ENCODE measurements at places on chromosomes 12 and 14.

DNA sequence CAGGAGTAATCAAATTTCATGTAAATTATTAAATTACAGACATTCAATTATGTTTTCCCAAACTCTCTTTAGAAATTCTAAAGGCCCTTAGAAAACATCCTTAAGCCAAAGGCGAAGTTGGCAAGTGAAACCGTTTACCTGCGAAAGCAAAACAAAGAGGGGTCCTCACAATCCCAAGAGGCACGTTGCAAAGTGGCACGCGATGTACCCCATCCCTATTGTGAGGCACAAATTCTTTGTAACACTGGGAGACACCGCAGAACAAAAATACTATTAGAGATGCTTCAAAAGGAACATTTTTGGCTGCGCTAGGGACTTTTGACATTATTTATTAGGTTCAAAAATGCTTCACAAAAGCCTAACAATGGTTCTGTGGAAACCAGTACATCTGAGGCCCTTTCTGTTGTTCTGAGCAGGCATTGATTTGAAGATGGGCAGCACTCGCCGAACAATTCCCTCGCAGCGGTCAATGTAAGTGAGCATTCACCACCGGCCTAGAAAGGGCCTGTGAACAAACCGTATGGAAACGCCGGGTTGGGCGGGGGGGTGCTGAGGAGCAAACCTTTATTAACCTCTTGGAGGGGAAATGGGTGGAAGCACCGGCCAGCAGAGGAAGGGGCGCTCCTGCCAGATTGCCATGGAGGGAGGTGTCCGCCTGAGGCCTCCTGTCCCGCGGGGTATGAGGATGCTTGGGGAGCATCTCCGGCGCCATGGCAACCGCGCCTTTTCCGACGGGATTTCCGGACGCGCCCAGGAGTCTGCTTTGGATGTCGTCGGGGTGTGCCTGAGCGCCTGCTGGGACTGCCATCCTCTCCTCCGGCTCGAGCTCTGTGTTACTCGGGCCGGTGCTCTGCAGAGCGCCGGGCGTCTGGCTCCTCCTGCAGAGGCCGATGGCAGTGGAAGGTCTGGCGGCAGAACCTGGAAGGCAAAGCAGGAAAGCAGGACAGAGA lies 193.9 kb downstream of the C12orf42 start:
- no peak overlapping the region for H3K27ac ChIP-seq
- peaks cover 5% of the 10 kb centered on the region for H3K4me1 ChIP-seq
- peaks cover 68% of the 10 kb centered on the region for H3K27me3 ChIP-seq
- H3K4me3 ChIP-seq = peak overlapping the region; percentile 49
- DNase-seq = peak; percentile 50
- no peaks in the 10 kb centered on the region for H3K36me3 ChIP-seq

DNA sequence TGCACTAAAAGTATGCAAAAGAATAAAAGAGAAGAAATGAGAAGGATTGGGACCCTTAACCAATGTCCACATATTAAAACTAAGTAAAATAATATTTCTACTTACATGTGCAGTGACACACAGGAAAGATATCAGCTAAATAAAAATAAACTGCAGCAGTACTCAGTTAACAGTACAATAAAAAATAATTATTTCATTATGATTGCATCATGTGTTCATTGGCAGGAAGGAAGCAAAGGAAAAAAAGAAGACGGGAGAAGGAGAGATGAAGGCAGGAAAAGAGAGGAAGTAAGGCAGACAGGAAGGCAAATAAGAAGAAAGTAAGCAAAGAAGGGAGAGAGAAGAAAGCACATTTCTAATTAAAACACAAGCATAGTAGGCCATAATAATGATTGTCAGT lies 33.0 kb downstream of the RASSF9 start:
- no peaks in the 10 kb centered on the region for H3K4me1 ChIP-seq
- no peak for DNase-seq
- H3K27ac ChIP-seq = no peak overlapping the region

DNA sequence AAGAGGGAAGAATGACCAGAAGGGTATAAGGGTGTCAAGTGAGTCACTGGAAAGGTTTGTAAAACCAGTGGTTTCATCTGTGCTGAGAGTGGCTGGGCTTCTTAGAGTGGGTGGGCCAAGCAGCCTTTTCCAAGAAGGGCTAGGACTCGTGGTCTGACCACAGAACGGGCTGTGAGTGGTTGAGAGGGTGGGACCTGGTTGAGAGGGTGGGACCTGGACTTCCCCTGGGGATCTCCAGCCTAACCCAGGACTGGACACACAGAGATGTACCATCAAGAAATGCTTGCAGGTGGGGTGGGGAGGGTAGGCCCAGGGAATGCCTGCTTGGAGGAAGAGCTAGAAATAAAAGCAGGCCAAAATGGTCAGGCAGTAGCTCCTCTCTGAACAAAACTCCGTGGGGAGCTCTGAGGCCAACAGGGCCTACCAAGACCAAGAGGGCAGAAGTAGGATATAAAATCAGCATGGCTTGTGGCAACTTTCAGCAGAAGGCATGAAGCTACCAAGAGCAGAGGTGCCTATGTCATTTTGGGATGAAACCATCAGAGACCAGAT lies 140.5 kb downstream of the FOXN3 start:
- peaks cover 6% of the 10 kb centered on the region for H3K27me3 ChIP-seq
- peaks cover 43% of the 10 kb centered on the region for H3K4me1 ChIP-seq
- DNase-seq = no peak
- peaks cover 21% of the 10 kb centered on the region for H3K36me3 ChIP-seq

- no peak overlapping the region for H3K4me3 ChIP-seq
- DNase-seq = no peak
- peak overlapping the region; percentile 87 for H3K27ac ChIP-seq
These were observed 485.7 kb downstream of the ZFP36L1 start for GRCh38 chr14:68306934-68307789.

GRCh38 chr12:129036135-129036534 lies 182.9 kb downstream of the GLT1D1 start:
- H3K36me3 ChIP-seq = no peaks in the 10 kb centered on the region
- no peak for DNase-seq
- peaks cover 23% of the 10 kb centered on the region for H3K27me3 ChIP-seq
- H3K4me1 ChIP-seq = peaks cover 32% of the 10 kb centered on the region

GRCh38 chr14:64728106-64728505 lies 23.9 kb downstream of the PLEKHG3 start:
- H3K27ac ChIP-seq = no peak overlapping the region
- H3K4me1 ChIP-seq = peaks cover 43% of the 10 kb centered on the region
- peaks cover 7% of the 10 kb centered on the region for H3K27me3 ChIP-seq
- no peak for DNase-seq
- peaks cover 45% of the 10 kb centered on the region for H3K36me3 ChIP-seq
- H3K4me3 ChIP-seq = no peak overlapping the region

- H3K27ac ChIP-seq = no peak overlapping the region
- DNase-seq = no peak
- H3K27me3 ChIP-seq = peaks cover 79% of the 10 kb centered on the region
- no peaks in the 10 kb centered on the region for H3K36me3 ChIP-seq
- no peaks in the 10 kb centered on the region for H3K4me1 ChIP-seq
- H3K4me3 ChIP-seq = no peak overlapping the region
These were observed 219.5 kb downstream of the TBX5 start for GRCh38 chr12:114186241-114187002.

DNA sequence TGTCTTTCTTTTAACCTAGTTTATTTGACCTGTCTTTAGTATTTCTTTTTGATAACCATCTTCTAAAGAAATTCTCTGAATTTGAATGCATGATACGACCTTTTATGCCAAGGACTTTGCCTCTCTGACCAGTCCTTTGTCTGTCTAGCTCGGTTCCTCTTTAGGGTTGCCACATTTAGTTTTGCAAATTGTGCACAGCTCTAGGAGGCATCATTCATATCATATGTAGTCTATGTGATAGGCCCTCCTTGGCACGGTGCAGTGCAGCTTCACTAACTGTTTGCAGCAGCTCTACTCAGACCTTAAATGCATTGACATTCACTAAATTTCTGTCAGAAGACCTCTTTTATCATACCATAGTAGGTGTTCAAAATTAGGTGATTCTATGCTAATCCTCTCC lies 75.6 kb downstream of the USP15 start:
- no peak overlapping the region for H3K27ac ChIP-seq
- no peak for DNase-seq
- no peaks in the 10 kb centered on the region for H3K27me3 ChIP-seq
- H3K4me3 ChIP-seq = no peak overlapping the region
- no peaks in the 10 kb centered on the region for H3K4me1 ChIP-seq
- H3K36me3 ChIP-seq = peaks cover 49% of the 10 kb centered on the region

DNA sequence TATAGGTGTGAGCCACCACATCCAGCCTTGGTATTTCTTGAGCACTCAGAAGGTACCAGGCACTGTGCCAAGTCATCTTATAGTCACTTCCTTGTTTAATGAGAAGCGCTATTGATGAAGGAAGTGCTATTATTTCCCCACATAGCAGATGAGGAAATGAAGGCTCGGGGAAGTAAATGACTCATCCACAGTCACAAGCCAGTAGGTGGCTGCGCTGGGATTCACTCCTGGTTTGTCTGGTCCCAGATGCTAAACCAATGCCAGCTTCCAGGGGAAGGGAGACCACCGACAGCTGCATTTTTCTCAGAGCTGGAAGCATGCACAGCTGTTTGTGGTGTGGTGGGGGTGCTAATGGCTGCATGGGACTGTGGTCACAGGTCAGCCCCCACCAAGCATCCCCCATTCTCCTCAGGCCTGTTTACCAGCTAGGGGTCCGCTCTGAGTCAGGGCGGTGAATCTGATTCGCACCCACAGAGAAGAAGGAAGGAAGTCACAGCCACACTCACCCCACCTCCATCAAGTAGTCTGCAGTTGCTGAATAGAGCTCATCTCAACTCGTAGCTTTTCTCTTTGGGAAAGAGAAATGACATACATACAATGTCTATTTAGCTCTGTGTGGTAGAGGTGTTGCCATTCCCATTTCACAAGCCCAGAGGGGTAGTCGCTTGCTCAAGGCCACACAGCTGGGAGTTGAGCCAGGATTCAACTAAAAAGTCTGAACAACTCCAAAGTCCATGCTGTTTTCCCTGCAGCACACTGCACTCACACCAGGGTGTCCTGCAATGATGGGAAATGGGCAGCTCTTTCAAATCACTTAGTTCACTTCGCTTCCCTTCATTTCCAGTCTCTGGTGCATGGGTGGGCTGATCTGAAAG lies 6.3 kb upstream of the LTBP2 start:
- no peak for DNase-seq
- no peak overlapping the region for H3K4me3 ChIP-seq
- H3K27me3 ChIP-seq = peaks cover 42% of the 10 kb centered on the region
- no peaks in the 10 kb centered on the region for H3K36me3 ChIP-seq
- no peak overlapping the region for H3K27ac ChIP-seq
- H3K4me1 ChIP-seq = peaks cover 50% of the 10 kb centered on the region

DNA sequence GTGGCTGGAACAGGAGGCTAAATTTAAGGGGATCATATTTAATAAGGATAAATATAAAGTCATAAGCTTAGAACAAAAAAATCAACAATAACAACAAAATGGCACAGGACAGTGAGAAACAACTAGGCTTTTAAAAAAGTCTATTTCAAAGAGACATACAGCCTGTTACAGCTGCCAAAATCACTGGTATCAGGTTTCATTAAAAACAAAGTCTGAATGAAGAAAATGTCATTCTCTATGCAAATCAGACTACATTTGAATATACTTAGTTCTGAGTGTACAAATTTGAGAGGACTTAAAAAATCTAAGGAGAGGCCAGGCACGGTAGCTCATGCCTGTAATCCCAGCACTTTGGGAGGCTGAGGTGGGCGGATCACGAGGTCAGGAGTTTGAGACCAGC lies 44.0 kb downstream of the TFCP2 start:
- peak overlapping the region; percentile 9 for H3K27ac ChIP-seq
- no peak overlapping the region for H3K4me3 ChIP-seq
- peaks cover 22% of the 10 kb centered on the region for H3K36me3 ChIP-seq

GRCh38 chr12:19643635-19644034 lies 204.3 kb downstream of the AEBP2 start:
- peaks cover 13% of the 10 kb centered on the region for H3K36me3 ChIP-seq
- H3K4me3 ChIP-seq = peak overlapping the region; percentile 42
- no peak for DNase-seq

DNA sequence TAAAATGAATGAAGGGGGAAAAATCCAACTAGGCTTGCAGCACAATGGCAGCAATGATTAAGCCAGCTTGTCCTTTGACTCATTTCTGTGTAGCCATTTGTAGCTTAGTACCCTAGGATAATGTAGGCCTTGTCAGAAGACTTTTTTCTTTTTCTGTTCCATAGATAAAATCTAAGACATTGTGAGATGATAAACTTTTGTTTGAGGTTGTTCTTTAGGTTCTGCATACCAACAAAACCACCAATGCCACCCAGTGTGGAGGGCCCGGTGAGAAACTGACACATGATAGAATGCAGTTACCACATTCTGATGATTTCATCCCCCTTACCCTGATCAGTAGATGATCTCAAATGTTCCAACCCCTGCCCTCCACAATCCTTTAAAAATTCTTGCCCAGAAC lies 6.6 kb upstream of the KLRD1 start:
- no peaks in the 10 kb centered on the region for H3K4me1 ChIP-seq
- H3K27ac ChIP-seq = no peak overlapping the region
- H3K36me3 ChIP-seq = no peaks in the 10 kb centered on the region
- no peak overlapping the region for H3K4me3 ChIP-seq

- peaks cover 8% of the 10 kb centered on the region for H3K27me3 ChIP-seq
- H3K36me3 ChIP-seq = no peaks in the 10 kb centered on the region
- DNase-seq = peak; percentile 23
- H3K4me1 ChIP-seq = peaks cover 41% of the 10 kb centered on the region
These were observed 16.5 kb downstream of the TMEM30B start for GRCh38 chr14:61264651-61265050.

DNA sequence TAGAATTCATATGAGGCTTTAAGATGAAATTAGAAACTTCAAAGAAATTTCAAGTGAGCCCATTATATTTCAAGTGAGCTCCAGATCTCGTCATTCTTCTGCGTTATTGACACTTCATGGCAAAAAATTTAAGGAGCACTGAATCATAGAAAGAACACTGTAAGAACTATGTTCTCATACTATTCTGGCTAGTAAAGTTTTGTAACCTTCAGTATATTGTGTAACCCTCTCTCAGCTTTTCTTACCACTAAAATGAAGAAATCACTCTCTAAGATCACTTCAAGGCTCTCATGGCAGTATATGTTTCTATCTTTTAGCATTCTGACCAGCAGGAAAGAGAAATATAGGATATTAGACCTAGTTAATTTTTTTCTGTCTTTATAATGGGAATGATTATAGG lies 6.3 kb downstream of the GPHN start:
- H3K27me3 ChIP-seq = peaks cover 19% of the 10 kb centered on the region
- no peak overlapping the region for H3K4me3 ChIP-seq
- H3K4me1 ChIP-seq = peaks cover 18% of the 10 kb centered on the region
- DNase-seq = no peak
- peaks cover 14% of the 10 kb centered on the region for H3K36me3 ChIP-seq

- peaks cover 15% of the 10 kb centered on the region for H3K4me1 ChIP-seq
- no peak overlapping the region for H3K4me3 ChIP-seq
- H3K27ac ChIP-seq = no peak overlapping the region
- no peak for DNase-seq
- H3K27me3 ChIP-seq = peaks cover 100% of the 10 kb centered on the region
These were observed 506 bp upstream of the TBX5 start for GRCh38 chr12:114406316-114406983.

- H3K36me3 ChIP-seq = peaks cover 48% of the 10 kb centered on the region
- H3K4me1 ChIP-seq = peaks cover 6% of the 10 kb centered on the region
- DNase-seq = no peak
These were observed 162.0 kb upstream of the TMCC3 start for GRCh38 chr12:94812345-94812744.

Measured in nephron progenitor cell (in vitro differentiated cells).